NCI-H526 (cell line): ENCODE measurements at places on chromosomes 3 and 15.

- no peak for DNase-seq
Measured at GRCh38 chr15:75107516-75107907, 84.1 kb downstream of the PPCDC start.

DNA sequence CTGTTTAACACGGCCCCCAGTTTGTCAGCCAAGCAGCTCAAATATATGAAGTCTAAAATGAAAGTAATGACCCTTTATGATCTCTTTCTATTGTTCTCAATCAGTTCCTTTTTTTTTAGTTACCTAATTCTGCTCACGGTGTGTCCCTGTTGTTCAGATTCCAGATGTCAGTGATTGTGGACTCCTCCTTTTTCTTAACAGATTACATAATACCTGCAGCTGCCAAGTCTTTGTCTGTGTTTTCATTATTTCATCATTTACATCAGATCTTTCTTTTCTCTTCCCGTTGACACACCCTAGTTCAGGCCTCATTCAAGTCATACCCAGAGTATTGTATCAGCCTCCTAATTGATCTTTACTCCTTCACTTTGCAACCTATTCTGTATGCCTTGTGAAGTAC lies 56.1 kb upstream of the SKIL start:
- no peak for DNase-seq

GRCh38 chr3:11438646-11439045 lies 166.4 kb downstream of the ATG7 start:
- no peak for DNase-seq

DNA sequence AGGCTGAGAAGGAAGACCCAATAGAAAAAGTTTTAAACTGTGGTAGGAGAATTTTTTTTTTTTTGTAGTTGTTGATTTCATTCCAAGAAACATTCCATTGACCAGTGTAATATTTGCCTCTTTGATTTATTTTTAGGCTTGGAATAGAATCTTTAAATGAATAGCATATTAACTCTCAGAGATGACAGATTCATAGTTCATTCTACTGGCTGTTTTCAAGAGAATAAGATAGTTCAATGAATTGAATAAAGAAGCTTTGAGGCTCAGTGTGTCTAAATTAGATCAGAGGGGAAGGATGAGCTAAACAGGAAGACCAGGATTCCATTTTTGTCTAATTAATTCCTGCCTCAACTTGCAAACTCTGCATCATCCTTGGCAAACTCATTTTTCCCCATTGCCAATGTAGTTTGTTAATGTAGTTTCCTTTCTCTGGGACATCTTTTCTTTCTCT lies 98.4 kb downstream of the NAALADL2 start:
- no peak for DNase-seq

GRCh38 chr3:61092870-61093269 lies 158.4 kb downstream of the FHIT start:
- DNase-seq = no peak

DNA sequence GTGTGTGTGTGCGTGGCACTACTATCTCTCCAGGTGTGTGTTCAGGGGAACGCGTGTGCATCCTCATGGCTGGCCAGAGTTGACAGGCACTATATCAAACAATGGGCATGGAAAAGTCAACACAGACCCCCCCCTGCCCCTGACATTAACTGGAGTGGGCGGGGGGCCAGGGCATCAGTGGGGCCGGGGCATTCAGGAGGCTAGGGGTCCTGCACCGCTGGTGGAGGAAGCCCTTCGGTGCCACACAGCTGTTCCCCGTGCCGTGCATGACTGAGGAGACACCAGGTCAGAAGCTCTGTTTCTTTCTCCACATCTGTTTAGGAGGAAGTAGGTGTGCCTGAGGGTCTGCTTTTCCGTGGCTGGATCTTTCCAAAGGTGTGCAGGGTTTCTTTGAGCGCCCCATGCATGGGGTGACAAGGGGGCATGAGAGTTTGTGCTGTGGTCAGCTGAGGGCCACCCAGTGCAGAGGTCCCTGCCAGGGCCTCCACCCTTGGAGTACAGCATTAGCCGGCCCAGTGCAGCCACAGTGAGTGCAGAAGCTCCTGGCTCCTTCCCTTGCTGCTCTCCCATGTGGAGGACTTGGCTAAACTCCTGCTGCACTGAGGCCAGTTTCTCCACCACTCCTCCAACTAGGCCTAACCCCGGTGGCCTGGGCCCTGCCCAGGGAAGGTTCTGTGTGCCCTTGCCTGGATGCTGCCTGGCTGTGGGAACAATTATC lies 7.5 kb downstream of the C3orf22 start:
- no peak for DNase-seq

DNA sequence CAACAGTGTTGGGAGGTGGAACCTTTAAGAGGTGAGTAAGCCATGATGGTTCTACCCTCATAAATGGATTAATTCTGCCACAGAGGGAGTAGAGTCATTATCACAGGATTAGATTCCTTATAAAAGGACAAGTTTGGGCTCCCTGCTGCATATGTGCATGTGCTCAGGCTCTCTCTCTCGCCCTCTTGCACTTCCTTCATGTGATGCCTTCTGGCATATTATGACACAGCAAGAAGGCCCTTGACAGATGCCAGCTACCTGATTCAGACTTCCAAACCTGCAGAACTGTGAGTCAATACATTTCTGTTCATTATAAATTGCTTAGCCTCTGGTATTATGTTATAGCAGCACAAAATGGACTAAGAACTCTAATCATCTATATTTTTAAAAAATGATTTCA lies 205.3 kb downstream of the CTNNB1 start:
- DNase-seq = no peak

DNA sequence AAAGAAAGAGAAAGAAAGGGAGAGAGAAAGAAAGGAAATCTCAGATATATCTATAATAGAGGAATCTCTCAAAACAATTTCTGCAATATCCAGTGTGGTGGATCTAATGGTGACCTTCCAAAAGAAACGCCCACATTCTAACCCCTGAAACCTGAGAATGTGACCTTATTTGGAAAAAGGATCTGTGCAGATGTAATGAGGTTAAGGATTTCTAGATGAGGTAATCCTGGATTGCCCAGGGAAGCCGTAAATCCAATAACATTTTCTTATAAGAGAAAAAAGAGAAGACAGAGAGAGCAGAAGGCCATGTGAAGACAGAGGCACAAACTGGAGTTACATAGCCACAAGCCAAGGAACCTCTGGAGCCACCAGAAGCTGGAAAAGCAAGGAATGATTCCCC lies 307.6 kb downstream of the ZBTB20 start:
- no peak for DNase-seq

DNA sequence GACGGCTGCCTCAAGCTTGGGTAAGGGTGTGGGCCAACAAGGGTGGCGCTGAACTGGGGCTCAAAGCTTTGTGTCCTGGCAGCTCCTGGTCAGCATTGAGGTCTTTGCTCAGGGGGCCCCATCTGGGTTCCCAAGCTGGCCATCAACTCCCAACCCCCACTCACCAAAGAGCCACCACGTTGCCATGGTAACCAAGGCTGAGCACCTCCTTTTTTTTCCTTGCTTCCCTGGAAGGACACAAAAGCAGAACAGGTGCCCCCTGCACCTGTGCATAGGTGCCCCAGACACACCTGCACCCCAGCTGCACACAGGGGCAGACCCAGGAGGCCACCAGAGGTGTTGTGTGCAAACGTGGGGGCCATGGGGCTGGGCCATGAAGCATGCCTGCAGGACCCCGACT lies 16.5 kb downstream of the UROC1 start:
- DNase-seq = no peak

DNA sequence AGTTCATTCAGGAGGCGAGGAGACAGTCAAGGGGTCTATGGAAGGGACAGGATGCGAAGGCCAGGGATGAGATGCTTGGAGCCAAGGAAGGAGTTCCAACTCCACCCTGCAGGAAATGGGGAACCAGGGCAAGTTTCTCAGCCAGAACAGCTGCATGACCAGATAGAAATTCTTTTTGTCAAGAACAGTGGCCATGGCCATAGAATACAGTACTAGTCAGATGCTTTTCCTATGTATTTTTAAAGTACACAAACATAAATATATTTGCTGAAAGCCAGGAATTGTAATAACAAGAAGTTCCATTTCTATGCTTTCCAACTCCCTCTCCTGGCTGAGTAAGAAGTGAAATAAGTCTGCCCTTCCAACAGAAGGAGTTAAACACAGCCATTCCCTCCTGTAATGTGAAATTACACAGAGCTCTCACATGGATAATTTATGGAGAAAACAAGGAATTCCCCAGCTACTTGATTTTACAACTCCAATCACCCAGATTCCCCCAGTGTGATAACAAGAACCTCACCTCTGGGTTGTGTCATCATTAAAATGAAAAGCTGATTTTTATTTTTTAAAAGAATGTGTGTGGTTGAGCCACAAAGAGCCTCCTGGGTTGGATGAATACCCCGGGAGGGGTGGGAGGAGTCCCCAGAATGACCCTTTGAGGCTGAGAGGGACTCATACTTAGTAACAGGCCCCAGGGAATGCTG lies 124.6 kb upstream of the ARHGEF3 start:
- no peak for DNase-seq

GRCh38 chr3:123971406-123971805 lies 10.4 kb upstream of the CCDC14 start:
- DNase-seq = no peak

DNA sequence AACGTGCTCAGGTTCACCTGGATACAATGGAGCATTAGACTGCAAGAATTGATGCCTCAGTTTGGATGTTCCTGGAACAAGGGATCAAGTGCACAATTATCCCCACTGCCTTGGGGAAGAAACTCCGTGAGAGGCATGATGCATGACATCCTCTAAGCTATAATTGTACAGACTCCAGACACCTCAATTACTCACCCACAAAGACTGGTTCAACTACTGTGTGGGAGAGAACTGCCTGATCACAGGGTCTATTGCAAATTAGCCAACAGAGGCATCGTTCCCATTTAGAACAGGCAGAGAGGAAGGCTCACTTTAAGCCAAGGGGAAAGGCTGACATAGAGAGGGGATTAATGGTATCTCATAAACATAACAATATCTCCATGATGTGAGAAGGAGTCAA lies 43.5 kb downstream of the ARRDC4 start:
- no peak for DNase-seq

GRCh38 chr15:83716605-83717004 lies 62.7 kb downstream of the ADAMTSL3 start:
- DNase-seq = no peak

GRCh38 chr3:3705090-3705775 lies 94.0 kb upstream of the LRRN1 start:
- DNase-seq = no peak

DNA sequence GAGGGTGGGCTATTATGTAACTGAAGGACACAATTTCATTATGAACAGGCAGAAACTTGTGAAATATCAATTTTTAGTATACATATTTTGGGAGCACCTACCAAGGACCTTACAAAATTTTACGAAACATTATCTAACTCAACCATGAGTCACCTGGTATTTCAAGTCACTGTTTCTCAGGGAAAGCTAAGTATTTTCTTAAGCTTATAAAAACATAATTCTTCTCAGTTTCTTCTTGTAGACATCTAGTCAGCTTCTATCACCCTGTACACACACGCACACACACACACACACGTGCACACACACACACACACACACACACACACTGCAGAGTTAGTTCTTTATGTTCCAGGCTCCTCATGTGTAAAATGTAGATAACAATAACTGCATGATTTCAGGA lies 658.3 kb downstream of the TUSC7 start:
- no peak for DNase-seq
